Mammary epithelial cell (primary cell): ENCODE measurements at places on chromosomes 13 and 19. TPM values are rescaled to one million over a fixed set of nuclear protein-coding genes. Genes with fewer than 3 reads are reported as not detected.

Gene CILP2
- total RNA-seq = 0.67 TPM

Gene GNG14
- not detected for total RNA-seq

Gene KIR3DL1
- not detected for total RNA-seq

Gene NKG7
- total RNA-seq = not detected

Gene SERP2
- total RNA-seq = 0.51 and 0.94 TPM in 2 replicates
